ENCODE measurements at places on chromosomes 2 and 18.

- no peak for DNase-seq
Observed at GRCh38 chr18:36711014-36711725, 117.6 kb downstream of the TPGS2 start.

DNA sequence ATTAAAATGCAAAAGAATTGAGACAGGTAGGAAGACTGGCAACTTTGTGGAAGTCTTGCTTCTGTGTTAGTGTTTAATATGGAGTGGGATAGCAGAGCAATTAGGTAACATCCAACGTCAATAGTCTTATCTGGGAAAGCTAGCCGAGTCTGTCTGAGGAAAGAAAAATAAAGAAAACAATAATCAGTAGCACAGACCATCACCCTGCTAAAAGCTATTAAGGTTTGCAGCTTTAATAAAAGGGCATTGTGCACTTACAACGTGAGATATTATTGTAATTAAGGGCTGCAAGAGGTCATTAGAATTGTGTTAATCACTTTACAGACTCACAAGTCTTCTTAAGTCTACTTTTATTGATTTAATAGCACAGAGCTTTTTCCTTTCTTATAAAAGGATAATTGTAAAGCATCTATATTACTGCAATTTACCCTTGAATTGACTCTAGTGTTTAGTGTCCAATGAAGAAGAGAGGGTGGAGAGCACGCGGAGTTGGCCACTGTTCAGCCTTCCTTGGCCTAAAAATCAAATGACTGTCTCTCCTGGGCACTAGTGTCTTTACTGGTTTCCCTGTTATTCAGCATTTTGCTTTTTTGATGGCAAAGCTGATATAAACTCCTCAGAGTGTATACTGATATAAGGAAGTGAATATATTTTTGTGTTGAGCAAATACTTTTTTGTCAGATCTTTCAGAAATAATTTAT lies 2.0 kb downstream of the CDH7 start:
- DNase-seq = no peak

- no peak for DNase-seq
Observed at GRCh38 chr2:227222292-227222691, 57.9 kb downstream of the COL4A3 start.

GRCh38 chr18:11500153-11501122 lies 109.0 kb upstream of the SLC35G4 start:
- no peak for DNase-seq

DNA sequence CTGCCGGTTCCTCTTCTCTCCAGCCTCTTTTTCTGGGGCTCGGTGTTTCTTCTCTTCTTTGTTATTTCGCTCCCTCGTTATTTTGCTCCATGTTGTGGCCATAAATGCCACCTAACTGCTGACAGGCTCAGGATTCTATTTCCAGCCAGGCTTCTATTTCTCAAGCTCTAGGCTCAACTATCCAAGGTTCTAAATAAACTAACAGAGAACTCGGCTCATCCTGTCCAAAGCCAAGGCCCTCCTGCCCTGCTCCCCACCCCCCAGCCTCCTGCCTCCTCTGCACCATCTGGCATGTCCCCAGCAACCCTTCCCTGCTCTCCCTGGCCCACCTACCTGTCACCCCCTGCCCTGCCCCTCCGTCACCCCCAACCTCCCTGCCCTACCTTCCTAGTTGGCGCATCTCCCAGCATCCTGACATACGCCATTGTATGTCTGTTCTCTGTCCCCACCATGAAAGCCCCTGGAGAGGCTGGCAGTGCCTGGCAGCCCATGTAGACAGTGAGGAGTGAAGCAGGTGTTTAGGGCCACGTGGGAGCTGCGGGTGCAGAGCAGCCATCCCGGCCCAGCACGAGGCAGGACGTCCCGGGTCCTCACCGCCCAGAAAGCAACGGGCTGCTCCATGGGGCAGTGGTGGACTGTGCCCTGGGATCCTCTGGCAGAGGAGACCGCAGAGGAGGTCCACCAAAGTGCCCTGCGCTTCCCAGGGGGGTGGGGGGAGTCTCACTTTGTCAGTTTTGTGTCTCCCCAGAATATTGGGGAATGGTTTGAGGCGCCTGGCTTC lies 186.9 kb downstream of the TWIST2 start:
- DNase-seq = no peak

GRCh38 chr2:145016711-145017110 lies 496.8 kb upstream of the ZEB2 start:
- no peak for DNase-seq

- DNase-seq = no peak
Observed at GRCh38 chr2:151181524-151181923, 80.1 kb downstream of the RBM43 start.

DNA sequence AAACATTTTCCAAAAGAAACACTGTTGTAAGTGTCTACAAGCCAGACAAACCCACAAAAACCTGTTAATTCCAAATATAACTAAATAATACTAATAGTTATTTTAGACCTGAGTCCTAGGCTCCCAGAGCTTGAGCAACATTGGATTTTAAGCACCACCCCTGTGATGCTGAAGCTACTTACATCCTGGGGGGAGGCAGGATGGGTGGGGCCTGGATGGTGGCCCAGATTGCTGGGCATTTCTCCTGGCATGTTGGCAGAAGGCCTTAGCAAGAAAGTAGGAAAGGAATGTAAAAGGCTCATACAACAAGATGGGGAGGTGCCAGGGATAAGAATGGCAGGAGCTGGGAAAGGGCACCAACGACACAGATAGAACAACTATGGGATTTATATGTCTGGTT lies 50.7 kb upstream of the OTX1 start:
- no peak for DNase-seq

GRCh38 chr18:49866680-49867079 lies 53.3 kb upstream of the ACAA2 start:
- no peak for DNase-seq

GRCh38 chr18:73414598-73414997 lies 546.8 kb upstream of the NETO1 start:
- DNase-seq = no peak

GRCh38 chr2:187541086-187542085 lies 12.8 kb downstream of the TFPI start:
- no peak for DNase-seq

DNA sequence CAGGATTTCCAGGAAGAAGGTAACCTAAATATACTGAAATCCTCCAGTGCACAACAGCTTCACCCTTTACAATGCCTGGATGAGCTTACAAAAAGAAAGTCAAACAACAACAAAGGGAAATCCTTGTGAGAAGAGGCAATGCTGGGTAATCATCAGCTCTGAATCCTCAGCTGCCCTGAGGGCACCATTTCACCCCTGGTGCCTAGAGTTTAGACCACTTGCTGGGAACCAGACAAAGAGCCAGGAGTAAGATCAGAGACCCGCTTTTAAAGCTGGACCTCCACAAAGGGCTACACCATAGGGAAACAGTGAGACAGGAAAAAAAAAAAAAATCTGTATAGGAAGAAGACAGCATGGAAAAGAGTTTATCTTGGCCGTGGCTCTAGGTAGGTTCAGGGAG lies 97.0 kb downstream of the FOXI3 start:
- DNase-seq = no peak

GRCh38 chr2:223860809-223861738 lies 23.7 kb upstream of the AP1S3 start:
- DNase-seq = no peak

DNA sequence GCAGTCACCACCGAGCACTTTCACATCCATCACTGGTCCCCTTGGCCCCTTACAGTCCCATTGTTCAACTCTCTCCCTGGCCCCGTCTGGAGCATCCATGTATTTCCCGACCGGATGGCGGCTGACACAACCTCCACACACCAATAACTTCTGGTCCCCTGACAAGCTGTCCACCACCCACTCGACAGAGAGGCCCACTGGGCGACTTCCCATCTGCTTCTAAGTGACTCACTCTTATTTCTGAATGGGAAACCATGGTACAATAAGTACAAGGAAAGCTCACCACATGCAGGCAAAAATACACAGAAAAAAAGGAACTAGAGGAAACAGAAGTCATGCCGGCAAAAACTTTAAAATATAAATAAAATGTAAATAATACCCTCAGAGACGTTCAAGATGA lies 82.9 kb upstream of the RAB12 start:
- no peak for DNase-seq

- no peak for DNase-seq
Observed at GRCh38 chr18:67243799-67244587, 272.5 kb downstream of the DSEL start.

DNA sequence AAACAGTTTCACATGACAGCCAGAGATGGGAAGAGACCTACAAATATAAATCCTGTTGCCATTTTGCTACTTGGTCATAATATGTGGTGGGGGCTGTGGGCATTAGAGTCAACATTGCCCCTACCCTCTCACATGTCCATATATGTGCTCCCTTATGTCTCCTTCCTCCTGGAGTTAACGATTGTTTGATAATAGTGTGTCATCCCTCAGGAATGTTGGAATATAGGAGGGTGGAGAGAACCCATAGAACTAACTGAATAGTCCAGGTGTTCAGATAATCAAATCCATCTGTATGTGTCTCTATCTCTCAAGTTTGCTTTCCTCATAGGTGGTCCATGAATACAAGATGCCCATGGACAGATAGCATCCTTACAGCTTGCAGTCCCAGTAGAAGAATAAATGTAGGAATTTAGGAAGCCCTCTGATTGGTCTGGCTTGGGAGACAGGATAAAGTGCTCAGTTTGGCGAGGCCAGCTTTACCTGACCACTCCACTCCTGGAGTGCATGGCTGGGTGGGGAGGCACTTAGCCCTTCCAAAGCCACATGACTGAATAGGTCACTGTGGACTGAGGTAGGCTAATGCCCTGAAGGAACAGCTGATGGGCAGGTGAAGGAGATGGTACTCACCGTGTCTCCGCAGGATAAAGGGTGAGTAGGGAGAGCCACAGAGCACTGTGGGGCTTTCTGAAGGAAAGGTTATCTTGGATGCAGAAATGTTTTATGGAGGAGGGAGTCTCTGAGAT lies 166.9 kb downstream of the CDCA7 start:
- DNase-seq = no peak

- no peak for DNase-seq
Observed at GRCh38 chr2:169036736-169037440, 5.8 kb upstream of the ABCB11 start.

DNA sequence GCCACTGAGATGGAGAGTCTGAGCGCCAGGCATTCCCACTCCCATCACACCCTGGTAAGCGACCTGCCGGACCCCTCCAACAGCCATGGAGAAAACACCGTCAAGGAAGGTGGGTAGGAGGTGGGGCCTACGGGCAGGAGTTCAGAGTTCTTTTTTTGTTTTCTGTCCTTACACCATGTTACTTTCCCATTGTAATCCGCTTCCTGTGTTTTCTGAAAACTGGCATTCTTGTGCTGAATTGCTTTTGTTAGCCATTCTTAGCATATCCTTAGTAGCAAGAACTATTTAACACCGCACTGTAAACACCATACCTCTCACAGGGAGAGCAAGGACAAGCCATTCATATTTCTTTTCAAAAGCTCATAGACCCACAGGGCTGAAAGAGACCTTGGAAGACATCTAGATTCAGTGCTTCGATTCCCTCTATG lies 46.2 kb downstream of the UNC80 start:
- DNase-seq = no peak

DNA sequence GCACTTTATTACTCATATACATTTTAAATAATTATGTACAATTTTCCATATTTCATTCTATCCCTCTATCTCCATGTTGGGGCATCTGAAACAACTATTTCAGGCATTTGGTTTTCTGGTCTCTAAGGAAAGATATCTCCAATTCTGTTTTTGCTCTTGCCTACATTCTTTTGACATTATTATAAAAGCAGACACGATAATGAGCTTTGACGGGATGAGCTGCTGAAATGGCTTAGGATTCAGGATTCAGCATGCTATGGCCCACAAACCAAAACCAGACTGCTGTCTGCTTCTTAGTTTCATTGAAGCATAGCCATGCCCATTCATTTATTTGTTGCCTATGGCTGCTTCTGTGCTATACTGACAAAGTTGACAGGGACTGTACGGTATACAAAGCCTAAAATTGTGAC lies 42.7 kb upstream of the GLS start:
- DNase-seq = no peak

DNA sequence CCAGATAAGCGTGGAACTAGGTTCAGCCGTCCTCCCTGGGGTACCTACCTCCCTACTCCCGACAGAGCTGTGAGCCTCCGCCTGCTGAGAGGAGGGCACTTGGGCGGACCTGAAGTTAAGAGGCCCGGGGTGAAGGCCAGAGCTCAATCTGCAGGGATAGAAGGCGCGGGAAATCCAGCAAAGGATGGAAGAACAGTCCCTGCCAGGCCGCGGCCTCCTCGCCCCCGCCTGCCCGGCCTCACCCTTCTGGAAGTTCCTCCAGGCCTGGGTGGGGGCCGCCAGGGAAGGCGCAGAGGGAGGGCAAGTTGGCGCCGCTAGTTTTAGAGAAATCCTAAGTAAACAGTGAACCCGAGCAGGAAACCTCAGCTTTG lies 13.0 kb downstream of the EN1 start:
- no peak for DNase-seq

DNA sequence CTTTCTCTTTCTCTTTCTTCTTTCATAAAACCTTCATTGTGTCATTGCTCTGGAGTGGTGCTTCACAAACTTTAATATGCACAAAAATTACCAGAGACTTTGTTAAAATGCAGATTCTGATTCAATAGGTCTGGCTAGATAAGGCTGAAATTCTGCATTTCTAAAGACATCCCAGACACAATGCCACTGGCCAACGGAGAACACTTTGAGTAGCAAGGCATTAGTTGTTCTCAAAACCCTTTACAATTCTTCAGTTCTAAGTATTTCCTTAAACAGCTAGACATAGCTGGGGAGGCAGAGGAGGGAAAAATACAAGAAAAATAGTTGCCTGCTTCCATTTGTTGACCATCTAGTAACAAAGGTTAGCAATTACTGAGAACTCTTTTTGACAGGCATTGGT lies 101.8 kb upstream of the PIK3C3 start:
- no peak for DNase-seq
